ENCODE measurements at places on chromosomes 16 and 17.

DNA sequence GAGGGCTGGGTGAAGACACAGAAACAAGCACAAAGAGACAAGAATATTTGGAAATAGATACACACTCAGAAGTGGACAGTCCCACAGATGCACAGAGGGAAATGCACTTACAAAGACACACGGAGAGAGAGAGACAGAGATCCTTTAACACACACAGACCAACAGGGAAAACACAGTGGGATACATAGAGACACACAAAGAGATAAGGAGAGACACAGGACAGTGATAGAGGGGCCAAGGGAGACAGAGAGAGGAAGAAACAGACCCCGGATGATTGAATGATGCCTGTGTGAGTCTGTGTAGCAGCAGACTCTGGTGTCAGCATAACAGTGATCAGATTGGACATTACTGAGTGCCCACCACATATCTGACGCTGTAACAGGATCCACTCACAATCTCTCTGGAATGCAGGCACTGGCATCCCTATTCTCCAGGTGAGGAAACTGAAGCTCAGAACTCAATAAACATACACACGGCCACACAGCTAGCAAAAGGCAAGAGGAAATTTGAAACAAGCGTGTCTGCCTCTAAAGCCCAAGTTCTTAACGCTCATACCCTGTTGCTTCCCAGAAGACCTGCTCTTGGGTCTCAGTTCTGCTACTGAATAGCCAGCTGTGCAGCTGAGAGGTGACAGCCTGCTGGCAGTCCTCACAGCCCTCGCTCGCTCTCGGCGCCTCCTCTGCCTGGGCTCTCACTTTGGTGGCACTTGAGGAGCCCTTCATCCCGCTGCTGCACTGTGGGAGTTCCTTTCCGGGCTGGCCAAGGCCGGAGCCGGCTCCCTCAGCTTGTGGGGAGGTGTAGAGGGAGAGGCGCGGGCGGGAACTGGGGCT, 186.3 kb upstream of the NLRP1 start:
- no peak for DNase-seq

DNA sequence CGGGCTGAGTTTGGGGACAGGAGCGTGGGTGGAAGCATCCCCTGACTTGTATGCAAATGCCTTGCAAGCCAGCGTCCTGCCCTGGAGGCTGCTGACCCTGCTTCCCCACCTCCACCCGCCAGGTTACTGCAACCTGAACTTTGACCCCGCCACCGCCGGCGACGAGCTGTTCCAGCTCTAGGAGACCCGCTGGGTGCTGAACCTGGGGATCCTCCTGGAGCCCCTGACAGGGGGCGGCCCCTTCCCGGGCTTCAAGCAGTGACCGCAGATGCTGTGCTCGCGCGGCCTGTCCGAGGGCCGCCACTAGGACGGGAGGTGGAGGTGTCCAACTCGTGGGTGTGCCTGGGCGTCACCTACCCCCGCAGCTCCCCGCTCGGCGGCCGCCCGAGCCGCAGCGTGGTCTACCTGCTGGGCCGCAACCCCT, 10.7 kb upstream of the SLC16A5 start:
- no peak for DNase-seq

DNA sequence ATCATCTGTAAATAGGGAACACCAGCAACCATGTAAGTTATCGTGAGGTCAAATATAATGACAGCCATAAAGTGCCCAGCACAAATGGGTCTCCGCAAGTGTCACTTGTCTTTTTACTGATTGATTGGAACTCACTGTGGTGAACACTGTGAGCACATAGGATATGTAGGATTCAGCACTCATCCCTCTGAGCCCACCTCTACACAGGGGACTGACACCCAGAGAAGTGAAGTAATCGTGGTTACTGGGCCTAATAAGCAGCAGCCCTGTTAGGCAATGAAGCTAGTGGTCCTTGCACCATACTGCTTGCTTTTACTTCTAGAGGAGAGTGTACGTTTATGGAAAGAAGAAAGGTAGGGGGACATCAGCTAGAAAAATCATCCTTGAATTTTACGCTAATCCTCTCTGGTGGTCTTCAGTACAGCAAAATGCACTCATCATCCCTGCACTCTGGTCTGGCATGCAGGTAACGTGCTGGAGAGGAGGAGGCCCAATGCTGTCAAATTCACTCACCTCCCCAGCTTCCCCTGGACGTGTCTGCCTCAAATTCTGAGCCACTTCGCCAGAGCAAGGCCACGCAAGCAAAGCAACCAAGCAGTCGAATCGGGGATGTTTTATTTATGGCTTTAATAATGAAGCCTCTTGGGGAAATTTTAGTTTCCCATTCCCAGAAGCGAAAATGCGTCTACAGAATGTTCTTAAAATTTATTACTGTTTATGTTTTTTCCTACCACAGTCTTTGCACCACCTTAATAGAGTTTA, 74.7 kb downstream of the YPEL2 start:
- DNase-seq, result no peak

- no peak for DNase-seq
Observed at GRCh38 chr16:48503336-48503735, 106.6 kb downstream of the N4BP1 start.

GRCh38 chr17:1931844-1932579, 93.1 kb downstream of the RTN4RL1 start:
- DNase-seq, result no peak

- no peak for DNase-seq
Observed at GRCh38 chr17:39011907-39012468, 44.8 kb upstream of the FBXO47 start.

GRCh38 chr16:83728492-83728891, 79.3 kb upstream of the HSBP1 start:
- DNase-seq, result no peak

- peak; percentile 67 for DNase-seq
Observed at GRCh38 chr17:35291802-35292201, 48.9 kb downstream of the SLFN5 start.

DNA sequence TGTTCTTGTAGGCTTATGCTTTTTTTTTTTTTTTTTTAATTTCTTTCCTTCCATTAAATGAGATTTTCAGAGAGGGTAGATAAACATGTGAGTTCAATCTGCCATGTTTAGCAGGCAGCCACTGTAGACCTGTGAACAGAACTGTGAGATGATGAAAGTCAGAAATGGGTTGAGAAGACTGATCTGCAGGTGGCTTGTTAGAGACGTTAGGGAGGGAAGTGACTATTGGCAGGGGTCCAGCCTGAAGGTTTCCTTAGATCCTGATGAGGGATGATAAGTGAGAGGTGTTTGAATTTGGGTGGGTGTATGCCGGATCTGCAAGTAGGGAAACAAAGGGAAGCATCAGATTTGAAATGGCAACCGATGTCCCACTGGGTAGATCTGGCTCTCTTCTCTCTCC, 157.8 kb downstream of the HS3ST3B1 start:
- no peak for DNase-seq

- DNase-seq, result no peak
Observed at GRCh38 chr17:27591986-27592385, 39.0 kb upstream of the LGALS9 start.

DNA sequence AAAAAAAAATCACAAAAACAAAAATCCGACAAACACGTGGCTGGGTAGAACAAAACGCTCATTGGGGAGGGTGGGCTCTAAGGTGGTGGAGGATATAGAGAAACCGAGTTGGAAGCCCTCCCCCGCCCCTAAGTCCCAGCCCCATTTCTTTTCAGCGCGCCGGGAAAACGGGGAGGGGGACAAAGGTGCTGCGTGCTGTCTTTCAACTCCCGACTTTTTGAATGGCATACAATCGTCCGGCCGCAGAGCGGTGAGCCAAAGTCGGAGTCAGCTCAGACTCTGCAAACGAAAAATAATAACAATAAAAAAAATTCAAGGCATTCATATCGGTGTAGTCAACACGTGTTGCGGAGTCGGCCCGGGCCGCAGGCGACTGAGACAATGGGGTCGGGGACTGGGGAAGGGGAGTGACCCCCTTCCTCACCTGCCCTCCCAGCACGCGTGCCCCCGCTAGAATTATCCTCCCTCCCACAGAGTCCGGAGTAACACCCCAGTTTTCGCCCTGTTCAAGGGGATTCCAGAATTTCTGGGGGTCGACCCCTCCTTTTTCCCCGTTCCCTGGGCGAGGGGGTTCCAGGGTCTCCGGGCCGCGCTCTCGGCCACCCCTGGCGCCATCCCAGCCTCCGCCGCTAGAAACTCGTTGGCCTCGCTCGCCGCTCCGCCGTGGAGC, 1.7 kb upstream of the IGF2BP1 start:
- DNase-seq, result no peak

GRCh38 chr17:73841431-73842060, 197.3 kb upstream of the SDK2 start:
- no peak for DNase-seq

- no peak for DNase-seq
Observed at GRCh38 chr17:58388302-58389190, 28.8 kb downstream of the RNF43 start.

- no peak for DNase-seq
Observed at GRCh38 chr16:49832177-49832576, 23.7 kb downstream of the ZNF423 start.

DNA sequence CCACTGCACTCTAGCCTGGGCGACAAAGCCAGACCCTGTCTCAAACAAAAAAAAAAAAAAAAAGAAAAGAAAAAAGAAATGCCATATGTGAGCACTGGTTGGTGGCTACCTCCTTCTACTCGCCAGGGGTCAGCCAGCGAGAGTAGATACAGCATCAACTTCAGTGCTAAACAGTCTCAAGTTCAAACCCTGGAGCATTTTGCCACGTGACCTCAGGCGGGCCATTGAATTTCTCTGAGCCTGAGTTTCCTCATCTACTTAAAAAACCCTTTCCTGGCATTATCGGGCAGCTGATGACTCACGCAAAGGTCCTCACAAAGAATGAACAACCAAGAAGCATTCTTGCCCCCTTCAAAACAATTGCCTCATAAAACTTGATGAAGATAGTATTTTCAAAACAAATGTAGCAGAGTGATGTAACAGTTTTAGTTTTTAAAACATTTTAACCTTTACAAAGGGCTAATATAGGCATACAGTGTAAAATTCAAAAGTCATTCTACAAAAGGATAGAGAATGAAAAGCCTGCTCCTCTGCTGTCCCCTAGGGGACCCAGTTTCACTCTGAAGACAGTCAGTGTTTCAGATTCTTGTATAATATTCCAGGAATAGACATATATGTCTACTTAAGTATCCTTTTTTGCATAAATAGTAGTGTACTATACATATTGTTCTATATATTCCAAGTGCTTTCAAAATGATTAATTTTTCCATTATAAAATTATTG, 28.4 kb downstream of the DNAH2 start:
- peak; percentile 57 for DNase-seq

- no peak for DNase-seq
Observed at GRCh38 chr17:75307957-75308731, 18.9 kb upstream of the SLC25A19 start.

DNA sequence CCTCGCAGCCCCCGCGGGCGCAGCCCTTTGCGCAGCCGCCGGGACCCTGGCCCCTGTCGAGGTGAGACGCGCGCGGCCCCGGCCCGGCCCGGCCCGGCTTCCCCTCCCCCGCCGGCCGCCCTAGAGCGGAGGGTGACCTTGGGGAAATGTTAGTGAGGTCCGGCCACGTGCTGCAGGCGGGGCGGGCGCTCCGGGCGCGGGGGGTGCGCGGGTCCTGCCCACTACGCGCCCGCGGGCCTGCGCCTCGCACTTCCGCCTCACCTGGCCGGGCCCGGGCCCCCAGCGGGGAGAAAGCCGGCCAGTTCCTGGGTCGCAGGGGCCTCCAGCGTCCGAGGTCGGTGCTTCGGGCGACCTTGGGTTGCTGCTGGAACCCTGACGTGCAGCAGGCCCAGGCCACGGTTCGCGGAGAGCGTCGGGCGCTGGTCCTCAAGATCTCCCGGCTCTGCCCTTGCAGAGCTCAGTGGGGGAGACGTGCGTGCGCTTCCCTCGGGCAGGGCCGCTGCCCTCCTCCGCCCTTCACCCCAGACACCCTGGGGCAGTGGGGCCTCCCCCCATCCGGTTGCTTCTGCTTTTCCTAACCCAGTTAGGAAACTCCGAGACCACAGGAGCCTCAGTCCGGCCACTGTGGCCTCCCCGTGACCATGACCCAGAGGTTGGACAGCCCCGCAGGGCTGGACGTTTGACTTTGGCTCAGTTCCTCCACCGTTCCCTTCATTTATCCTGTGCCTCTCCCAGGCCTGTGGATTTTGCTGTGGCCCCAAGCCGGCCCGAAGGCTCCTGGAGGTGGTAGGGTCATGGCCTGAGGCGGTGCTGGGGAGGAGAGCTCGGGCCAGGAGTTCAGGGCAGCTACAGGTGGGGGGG, 791 bp downstream of the MCRIP2 start:
- DNase-seq, result no peak

- DNase-seq, result no peak
Observed at GRCh38 chr17:78745407-78746088, 36.5 kb downstream of the CYTH1 start.

DNA sequence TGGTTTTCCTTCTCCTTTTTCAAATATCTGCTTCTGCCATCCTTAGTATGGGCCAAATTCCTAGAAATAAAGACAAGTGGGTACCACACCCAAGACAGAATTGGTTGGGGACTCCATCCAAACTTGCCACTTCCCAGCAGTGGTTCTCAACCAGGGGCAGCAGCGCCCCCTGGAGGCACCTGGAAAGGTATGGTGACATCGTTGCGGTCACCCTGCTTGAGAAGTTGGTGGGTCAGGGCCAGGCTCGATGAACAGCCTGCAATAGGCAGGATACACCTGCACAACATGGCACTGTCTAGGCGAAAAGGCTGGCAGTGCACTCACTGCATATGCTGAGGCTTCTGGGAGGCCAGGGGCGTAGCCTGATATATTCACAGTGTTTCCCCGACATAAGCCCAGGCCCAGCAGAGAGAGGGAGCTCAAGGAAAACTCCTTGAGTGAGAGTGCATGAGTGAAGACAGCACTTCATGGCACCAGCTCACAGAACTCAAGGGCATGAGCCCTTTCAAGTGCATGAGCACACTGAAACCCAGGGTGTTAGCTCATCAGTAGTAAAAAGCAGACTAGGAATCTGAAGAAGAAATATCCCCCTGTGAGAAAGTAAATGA, 57.7 kb downstream of the CMC2 start:
- DNase-seq, result no peak

GRCh38 chr16:9647981-9648701, 534.1 kb downstream of the GRIN2A start:
- no peak for DNase-seq

- DNase-seq, result no peak
Observed at GRCh38 chr17:74307984-74308773, 17.8 kb upstream of the KIF19 start.

DNA sequence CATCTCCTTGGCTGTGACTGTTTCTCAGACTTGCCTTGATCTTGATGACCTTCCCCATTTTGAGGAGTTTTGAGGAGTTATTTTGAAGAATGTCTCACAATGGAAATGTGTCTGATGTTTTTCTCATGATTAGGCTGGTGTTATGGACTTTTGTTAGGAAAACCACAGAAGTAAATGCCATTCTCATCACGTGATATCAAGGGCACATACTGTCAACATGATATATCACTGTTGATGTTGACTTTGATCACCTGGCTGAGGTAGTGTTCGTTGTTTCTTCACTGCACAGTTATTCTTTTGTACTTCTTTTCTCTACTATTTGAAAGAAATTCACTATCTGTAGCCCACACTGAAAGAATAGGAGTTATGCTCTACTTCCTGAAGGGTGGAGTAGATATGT, 194.7 kb upstream of the MPHOSPH6 start:
- no peak for DNase-seq

GRCh38 chr16:2791174-2791573, 3.8 kb upstream of the PRSS33 start:
- DNase-seq, result no peak

All from AG09319 (cell line).